ENCODE measurements at places on chromosomes 5 and 9.

GRCh38 chr5:73266176-73266738 is 93.3 kb downstream of the TMEM174 start:
- DNase-seq, result no peak

GRCh38 chr9:34503406-34503805 is 19.4 kb downstream of the ENHO start:
- no peak for DNase-seq

- DNase-seq, result no peak
These were observed 35.2 kb upstream of the SPARC start for GRCh38 chr5:151721812-151722391.

DNA sequence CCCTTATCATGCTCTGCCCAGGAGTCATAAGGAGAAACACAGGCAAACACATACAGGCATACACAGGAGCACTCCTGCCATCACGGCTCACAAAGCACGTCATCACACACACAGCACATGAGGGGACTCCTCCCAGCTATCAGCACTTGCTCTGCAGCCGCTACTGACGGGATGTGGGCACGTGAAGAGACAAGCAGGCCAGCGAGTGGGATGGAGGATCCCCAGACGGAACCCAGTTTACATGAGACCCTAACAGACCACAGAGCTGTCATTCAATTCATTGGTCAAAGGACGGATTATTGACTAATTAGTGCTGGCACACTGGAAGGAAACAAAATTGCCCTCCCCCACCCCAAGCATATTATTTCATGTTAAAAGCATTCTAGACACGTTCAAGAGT is 53.6 kb downstream of the SEMA4D start:
- DNase-seq, result peak; percentile 89

GRCh38 chr5:175813943-175814630 is 57.3 kb upstream of the CPLX2 start:
- no peak for DNase-seq

DNA sequence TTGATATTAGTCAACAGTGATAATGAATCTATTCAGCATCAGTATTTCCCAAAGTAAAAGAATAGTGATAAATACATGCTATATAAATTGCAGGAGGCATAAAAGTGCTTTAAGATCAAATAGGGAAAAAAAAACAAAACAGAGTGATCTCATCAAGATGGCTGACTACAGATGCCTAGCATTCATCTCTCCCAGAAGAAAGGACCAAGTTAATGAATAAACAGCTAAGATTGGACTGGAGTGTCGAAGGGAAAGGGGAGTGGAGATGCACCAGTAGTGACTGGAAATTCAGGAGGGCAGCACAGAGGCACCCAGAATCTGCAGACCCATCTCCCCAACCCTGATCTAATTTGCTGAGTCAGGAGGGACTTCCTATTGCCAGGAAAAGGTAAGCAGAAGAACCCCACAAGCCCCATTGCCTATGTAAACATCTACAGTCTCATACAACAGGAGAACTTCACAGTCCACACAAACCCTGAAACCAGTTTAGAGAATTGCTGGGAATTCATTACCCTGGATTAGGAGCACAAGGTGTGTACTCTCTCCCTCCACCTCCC is 699.4 kb downstream of the PTPRD start:
- no peak for DNase-seq

GRCh38 chr5:123151227-123151909 is 62.3 kb downstream of the PRDM6 start:
- no peak for DNase-seq

Data from CD4-positive, alpha-beta T cell (primary cell).